RKO (cell line): ENCODE measurements at places on chromosomes 3 and 15.
A peak's percentile ranks its signal among the peaks of the same experiment; 100 is the strongest.

DNA sequence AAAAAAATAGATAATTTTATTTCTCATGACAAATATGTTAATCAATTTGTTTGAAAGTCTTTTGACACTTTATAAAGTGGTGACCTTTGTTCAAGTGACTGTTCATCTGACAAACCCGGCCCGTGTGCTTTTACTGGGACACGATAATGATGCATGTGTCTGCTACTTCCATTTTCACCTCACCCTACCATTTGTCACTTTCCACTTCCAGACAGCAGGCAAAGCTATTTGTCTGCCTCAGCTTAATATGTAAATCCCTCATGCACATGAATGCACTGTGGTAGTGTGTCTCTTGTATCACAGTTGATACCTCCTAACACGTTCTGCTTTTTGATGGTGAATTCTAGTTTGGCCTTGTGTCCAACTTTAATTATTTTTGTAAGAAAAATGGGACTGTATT lies 204.3 kb downstream of the BBX start:
- DNase-seq, result no peak

DNA sequence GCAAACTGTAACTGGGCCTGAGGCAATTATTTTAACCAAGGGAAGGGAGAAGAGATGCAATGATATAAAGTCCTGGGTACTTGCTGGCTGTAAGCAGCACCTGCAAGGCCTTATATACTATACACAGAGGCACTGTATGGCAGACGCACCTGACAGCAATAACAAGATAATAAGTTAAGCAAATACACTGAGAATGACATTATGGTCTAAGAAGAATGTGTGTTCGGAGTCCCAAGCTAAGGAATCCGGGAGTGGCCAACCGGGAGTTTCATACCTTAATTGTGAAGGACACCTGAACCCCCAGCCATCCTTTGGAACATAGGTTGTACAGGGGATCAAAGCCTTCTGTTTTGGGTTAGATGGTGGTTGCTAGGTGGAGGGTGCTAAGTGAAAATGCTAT lies 13.7 kb downstream of the FAM240A start:
- DNase-seq, result no peak

- no peak for DNase-seq
Observed at GRCh38 chr3:164730815-164731360, 347.4 kb downstream of the SI start.

DNA sequence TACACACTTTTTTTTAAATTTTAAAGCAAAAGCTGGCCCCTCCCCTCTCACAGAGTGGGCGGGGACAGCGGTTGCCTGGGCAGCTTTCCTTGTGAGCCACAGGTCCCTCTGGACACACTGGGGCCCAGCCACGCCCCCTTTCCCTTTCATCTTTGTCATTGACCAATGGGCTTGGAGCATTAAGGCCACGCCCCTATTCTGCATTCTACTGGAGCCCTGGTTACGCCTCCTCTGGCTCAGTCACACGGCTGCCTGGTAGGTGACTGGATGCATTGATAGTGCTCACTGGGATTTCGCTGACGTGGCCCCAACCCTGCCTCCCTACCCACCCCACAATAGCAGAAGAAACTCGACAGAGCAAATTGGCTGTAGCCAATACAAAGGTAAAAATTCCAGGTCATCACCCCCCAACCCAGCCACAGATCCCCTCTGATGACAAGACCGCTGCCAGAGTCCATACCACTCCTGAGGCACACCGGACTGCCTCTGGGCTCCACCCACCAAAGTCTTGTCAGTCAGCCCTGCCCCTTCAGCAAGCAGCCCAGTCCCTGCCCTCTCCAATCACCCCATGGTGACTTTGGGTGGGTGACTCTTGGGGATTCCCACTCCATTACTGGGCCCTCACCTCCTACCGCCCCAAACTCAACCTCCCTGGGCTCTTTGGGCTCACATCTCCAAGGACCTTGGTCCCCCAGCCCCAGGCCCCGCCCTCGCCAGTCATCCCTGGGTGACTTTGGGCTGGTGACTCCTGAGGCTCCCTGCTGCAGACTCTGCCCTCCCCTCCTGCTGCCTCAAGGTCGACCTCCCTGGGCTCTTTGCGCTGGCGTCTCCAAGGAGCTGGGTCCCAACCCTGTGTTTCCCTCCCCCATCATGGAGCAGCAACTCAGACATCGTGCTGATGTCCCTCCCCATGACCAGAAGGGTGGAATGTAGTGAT lies 112.2 kb upstream of the FAN1 start:
- peak; percentile 60 for DNase-seq

- DNase-seq, result no peak
Observed at GRCh38 chr3:312160-312733, 115.7 kb downstream of the CHL1 start.

DNA sequence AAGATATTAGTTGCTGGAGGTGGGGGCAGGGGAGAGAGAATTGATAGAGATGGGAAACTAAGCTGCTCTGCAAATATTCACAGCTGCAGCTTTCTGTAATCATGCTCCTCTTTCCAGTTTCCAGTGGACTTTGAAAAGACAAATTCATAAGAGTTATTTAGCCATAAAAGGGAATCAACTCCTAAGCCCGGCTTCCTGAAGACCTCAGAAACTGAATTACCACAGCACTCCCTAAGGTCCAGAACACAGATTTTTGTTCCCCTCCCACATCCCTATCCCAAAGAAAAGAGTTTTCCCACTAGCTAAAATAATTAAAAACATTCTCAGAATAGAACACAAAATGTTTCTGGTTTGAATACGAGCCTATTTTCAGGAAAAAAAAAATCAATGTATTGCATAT lies 871.8 kb upstream of the NR2F2 start:
- no peak for DNase-seq

- no peak for DNase-seq
Observed at GRCh38 chr15:95574053-95574452, 756.4 kb upstream of the NR2F2 start.

DNA sequence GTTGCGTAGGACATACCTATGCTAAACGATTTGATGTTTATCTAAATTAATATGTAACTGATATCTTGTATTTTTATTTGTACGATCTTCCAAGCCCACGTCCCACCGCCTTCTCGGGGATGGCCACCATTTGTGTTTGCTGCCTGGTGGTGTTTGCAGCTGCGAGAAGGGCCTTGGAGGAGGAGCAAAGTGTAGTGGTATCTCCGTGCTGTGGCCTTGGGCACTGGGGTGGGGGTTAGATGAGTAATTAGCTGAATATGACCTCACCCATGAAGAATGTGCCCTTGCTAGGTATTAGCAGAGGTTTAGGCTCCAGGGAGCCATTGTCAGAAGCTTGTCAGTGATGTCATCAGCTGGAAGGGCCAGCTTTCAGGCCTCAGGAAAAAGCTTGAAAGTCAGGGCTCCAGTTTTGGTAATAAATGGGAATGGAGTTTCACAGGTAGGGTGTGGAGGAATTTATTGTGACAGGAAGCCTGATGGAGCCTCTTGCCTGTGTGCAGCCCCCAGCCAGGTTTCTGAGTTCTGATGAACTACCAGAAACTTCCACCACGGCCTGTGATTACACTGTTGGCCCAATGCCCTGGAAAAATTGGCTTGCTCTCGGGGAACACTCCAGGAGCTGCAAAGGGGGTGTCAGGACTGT lies 41.0 kb downstream of the FLNB start:
- peak; percentile 71 for DNase-seq

- DNase-seq, result no peak
Observed at GRCh38 chr15:59833366-59833765, 144.2 kb upstream of the BNIP2 start.

DNA sequence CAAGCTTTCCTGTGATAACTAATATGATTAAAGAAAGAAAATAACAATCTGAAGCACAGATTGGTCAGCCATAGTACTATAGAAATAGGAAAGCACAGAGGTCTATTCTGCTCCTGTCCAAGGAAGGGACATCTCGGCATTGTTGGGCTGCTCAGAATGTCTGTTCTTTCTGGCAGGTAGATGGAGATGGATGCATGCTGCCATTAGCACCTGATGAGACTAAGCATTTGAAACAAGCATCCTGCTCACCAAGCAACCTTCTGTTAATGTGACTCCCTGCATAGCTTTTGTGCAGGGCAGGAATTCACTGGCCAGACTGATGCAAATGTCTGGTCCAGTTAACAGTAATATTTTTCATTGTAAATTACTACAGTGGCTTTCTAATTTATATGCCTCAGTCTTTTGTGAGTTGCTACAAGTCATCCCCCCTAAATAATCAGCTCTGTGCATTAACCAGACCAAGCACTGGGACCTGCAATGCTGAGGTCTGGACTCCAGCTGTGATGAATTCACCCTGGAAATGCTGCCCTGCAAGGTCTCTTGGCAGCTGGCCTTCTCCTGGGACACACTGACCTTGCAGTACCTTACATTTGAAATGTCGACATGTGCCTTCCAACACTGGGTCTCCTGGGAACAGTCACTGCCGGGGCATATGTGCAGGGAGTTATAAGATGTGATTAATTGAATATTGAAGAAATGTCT lies 1123.7 kb downstream of the IGSF11 start:
- no peak for DNase-seq

DNA sequence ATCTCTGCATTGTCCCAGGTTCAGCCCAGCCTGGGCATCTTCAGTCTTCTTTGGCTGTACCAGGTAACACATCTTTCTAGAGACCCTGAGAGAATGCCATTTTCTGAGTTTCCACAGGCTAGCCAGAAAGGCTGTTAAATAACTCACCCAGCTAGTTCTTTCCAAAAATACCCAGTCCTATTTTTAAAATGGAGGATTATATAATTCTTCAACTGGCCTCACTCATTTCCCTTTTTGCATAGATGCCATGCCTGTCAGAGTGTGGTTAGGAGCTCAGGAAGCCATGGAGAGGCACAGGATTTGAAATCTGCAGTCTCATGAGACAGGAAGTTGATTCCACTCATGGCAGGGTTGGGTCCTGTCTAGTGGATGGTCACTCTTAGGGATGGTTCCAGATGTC lies 39.8 kb downstream of the CEMIP start:
- no peak for DNase-seq
